Foreskin keratinocyte (primary cell): ENCODE measurements at places on chromosomes 4 and X. TPM values are rescaled to one million over a fixed set of nuclear protein-coding genes. Genes with fewer than 3 reads are reported as not detected.

DNA sequence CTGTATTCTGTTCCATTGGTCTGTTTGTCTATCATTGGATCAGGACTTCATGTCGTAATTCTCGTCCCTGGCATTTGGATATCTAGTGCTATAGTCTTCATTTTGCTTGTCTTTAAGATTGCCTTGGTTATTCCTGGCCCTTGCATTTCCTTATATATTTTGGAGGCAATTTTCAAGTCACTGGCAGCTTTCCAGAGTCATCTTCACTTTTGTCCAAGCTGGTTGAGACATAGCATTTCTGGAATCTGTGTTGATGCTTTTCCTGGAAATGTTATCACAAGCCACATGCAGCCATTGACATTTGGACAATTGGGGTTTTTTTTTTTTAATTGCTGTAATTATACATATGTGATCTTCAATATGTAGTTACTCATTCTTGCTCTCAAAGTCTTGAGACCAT lies 45.2 kb upstream of the HGFAC start:
- DNase-seq = no peak

RHOXF2B gene
- total RNA-seq = not detected in 2 replicates

BANK1 gene
- 0.20 and 0.25 TPM in 2 replicates for total RNA-seq

MAGEA8 gene
- not detected in 2 replicates for total RNA-seq

GRCh38 chrX:6821730-6822129 lies 286.8 kb upstream of the VCX3A start:
- no peak for DNase-seq

FAM149A gene
- 0.78 and 0.85 TPM in 2 replicates for total RNA-seq

UGT2B7 gene
- 0.07 TPM in 1 of 2 replicates, not detected in the other for total RNA-seq

DNA sequence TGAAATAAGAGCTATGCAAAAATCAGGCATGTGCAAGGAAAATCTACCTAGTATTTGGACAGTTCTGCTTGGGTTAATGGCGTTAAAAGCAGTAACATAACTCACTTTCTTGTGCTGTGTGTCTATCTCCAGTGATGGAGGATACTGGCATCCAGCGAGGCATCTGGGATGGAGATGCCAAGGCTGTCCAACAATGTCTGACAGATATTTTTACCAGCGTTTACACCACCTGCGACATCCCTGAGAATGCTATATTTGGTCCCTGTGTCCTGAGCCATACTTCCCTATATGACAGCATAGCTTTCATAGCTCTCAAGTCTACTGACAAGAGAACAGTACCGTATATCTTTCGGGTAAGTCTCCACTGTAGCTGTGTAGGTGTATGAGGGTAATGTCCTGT lies 2.6 kb downstream of the PRDM8 start:
- DNase-seq = no peak

DNA sequence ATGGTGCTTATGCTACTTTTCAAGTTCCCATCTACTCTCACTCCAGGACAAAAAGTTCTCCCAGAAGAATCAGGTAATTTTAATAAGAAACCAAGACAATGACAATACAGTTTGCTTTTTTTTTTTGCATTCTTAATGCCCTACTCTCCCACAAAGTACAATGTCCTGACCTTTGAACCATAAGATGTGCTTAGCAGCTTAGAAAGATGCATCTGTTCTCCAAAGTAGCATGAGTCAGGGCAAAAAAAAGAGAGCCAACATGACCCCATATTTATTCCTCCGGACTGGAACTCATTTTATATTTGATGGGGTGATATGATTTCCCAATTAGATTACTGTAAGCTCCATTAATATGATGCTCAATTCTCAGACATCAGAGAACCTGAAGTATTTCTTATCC lies 16.5 kb upstream of the PDCL2 start:
- no peak for DNase-seq

- DNase-seq = peak; percentile 70
Observed at GRCh38 chrX:49177338-49177833, 5.7 kb downstream of the PLP2 start.

DNA sequence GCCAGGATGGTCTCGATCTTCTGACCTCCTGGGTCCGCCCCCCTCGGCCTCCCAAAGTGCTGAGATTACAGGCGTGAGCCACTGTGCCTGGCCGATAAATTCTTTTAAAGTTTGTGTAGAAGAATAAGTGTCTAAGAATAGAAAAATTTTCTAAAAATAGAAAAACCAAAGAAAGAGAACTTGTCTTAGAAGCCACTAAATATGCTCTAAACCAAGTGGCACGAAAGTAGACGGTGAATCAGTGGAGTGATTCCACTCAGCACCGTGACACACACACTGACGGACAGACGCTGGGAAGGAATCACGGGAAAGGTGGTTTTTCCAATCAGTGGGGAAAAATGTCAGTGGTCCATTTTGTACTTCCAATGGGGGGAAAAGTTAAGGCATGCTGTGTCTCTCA lies 72.7 kb upstream of the PSAPL1 start:
- DNase-seq = no peak

DNA sequence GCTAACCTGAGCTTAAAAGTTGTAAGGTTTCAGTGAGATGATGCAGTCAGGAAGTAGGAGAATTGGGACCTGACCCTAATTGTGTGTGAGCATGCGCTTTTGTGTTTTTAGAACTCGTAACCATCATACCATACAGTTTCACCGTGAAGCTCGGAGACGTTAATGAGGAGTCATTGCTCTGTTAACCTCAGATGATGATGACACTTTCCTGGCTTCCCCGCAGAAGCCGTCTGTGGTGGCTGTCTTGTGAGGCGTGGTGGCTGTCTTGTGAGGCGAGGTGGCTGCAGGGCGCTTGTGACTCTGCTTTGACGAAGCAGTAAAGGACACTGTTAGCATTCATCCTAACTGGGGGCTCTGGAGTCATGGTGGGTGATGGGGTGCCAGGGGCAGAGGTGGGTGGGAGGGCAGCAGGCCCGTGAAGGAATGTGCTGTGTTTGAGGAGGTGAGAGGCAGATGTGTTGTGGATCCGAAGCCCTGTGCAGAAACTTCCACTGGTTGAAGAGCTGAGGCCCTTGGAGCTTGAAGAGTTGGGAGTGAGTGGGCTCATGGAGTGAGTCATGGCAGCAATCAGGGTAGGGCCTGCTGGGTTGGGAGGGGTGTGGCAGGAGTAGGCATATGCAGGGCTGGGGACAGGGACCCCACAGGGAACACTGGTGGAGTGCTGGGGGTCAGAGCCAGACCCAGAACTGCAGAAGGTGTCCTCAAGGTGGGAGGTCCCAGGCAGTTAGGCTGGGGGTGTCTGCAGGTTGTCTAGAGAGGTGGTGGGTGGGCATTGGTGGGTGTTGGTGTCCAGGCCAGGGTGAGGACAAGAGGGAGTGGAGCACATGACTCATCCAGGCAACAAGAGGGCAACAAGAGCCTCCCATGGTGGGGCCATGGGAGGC lies 57.4 kb downstream of the NSD2 start:
- no peak for DNase-seq

RNF4 gene
- total RNA-seq = 45.0 and 45.7 TPM in 2 replicates

- no peak for DNase-seq
Observed at GRCh38 chr4:56856656-56857055, 35.2 kb upstream of the SPINK2 start.

DNA sequence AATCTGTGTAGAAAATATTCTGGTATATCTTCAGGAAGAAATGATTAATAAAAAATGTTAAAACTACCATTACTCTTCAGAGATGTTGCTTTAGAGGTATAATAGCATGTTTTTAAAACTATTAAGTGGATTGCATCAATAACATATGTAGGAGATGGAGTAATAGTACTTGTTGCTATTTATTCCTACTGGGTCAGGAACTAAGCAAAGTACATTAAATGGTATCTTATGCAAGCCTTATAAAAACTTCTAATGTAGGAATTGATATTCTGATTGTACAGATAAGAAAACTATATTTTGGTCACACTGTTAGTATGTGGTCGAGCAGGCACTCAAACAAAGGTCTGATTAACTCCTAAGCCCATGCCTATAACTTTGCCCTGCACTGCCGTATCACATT lies 31.4 kb upstream of the PDLIM5 start:
- DNase-seq = no peak

- no peak for DNase-seq
Observed at GRCh38 chrX:125439194-125439849, 119.7 kb downstream of the TEX13C start.

RXFP1 gene
- not detected in 2 replicates for total RNA-seq

- DNase-seq = peak; percentile 85
Observed at GRCh38 chr4:40515037-40515397, 114.6 kb downstream of the RBM47 start.

GRCh38 chr4:83851261-83852084 lies 315.6 kb downstream of the GPAT3 start:
- DNase-seq = peak; percentile 37

DCAF4L1 gene
- total RNA-seq = 0.10 and 0.11 TPM in 2 replicates
